ENCODE measurements at places on chromosomes 2 and 18.

GRCh38 chr2:168211664-168212163, 35.7 kb downstream of the STK39 start:
- no peak for DNase-seq

- no peak for DNase-seq
These were observed 562 bp downstream of the TWSG1 start for GRCh38 chr18:9334973-9335696.

GRCh38 chr2:25294573-25295462, 46.9 kb downstream of the DNMT3A start:
- DNase-seq = peak; percentile 52

GRCh38 chr2:45085487-45085886, 76.2 kb upstream of the SIX2 start:
- DNase-seq = no peak

- DNase-seq = no peak
These were observed 10.1 kb upstream of the CD226 start for GRCh38 chr18:69957747-69958146.

GRCh38 chr2:236661762-236662110, 92.1 kb downstream of the ACKR3 start:
- DNase-seq = no peak

- no peak for DNase-seq
These were observed 23.0 kb upstream of the TNP1 start for GRCh38 chr2:216882876-216883275.

DNA sequence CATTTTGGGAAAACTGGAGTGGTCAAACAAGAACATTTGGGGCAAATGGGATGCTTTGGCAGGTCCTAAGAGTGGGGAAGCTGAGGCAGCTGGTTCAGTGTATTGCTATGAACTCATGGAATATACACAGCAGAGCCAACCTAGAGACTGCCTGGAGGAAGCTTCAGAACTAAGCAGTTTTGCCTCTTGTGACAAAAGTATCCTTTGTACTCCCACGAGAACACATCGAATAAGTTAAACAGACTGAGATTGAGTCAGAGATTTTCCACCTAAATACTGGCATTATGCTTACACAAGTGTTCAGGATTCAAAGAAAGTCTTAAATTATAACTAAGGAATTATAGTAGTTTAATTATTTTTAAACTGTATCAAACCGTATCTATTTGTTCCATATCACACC, 5.2 kb upstream of the ARMC9 start:
- DNase-seq = no peak

GRCh38 chr2:98385050-98385699, 38.9 kb downstream of the CNGA3 start:
- DNase-seq = peak; percentile 79

DNA sequence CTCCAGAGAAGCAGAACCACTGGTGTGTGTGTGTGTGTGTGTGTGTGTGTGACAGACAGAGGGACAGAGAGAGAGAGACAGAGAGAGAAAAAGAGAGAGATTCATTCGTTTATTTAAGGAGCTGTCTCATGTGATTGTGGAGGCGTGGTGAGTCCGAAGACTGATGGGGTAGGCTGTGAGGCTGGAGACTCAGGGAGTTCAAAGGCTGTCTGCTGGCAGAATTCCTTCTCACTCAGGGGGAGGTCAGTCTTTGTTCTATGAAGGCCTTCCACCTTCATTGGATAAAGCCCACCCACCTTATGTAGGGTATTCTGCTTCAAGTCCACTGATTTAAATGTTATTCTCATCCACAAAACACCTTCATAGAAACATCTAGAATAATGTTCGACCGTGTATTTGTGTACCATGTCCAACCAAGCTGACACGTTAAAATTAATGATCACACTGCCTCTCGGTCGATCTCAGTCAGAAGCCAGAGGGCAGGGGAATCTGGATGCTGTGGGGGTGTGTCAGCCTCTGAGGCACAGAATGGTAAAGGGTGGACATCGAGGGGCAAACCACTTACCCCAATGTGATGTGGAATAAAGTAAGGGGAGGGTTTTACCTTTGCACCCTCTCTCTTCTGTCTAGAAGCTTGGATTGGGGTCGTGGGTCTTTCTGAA, 275.6 kb downstream of the SLC4A3 start:
- DNase-seq = no peak

DNA sequence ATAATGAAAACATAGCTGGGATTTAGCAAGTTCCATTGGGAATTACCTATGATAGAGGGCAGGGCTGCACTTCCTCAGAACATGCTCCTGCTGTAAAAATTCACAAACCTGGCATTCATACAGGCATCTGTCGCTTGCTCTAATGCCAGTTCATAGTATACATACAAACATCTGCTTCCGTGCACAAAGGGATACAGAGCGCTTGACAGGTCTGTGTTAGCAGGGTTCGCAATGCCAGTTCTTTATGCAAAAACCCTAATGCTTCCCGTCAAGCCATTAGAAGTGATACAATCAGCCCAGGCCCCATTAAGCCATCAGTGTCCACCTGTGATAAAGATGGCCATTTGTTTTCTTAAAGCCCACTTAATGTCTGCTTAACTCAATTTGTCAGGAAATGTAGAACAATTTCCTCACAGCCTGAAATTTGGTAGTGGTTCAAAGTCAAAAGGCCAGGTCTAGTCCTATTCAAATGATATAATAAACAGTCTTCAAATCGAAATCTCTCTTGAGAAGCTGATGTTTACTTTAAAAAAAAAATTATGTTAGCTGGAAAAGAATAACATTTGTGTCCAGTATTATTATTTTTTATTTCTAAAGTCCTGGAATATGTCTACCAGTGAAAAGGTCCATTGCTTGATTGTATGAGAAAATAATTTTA, 556.3 kb downstream of the ARHGAP15 start:
- peak; percentile 10 for DNase-seq

DNA sequence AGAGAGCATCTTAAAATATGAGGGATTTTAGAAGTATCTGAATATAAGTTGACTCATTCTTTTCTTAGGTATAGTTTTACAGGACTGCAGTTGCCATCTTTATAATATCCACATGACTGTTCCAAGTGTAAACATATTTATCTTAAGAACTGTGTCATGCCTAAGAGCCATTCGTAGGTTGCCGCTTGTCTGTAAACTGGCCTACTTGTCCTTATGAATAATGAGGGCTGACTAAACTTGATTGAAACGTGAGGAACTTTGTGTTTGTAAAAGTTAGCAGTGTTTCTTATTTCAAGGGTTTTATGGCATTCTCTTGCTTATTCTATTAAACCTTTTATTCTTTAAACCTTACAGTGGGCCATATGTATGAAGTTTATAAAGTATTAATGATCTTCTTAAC, 99.6 kb downstream of the MAP3K20 start:
- DNase-seq = peak; percentile 16

GRCh38 chr2:161316701-161317100, 8.5 kb downstream of the PSMD14 start:
- no peak for DNase-seq

- DNase-seq = no peak
These were observed 528.3 kb downstream of the CMPK2 start for GRCh38 chr2:6337472-6337820.

GRCh38 chr2:207260947-207261346, 95.2 kb upstream of the KLF7 start:
- DNase-seq = no peak

DNA sequence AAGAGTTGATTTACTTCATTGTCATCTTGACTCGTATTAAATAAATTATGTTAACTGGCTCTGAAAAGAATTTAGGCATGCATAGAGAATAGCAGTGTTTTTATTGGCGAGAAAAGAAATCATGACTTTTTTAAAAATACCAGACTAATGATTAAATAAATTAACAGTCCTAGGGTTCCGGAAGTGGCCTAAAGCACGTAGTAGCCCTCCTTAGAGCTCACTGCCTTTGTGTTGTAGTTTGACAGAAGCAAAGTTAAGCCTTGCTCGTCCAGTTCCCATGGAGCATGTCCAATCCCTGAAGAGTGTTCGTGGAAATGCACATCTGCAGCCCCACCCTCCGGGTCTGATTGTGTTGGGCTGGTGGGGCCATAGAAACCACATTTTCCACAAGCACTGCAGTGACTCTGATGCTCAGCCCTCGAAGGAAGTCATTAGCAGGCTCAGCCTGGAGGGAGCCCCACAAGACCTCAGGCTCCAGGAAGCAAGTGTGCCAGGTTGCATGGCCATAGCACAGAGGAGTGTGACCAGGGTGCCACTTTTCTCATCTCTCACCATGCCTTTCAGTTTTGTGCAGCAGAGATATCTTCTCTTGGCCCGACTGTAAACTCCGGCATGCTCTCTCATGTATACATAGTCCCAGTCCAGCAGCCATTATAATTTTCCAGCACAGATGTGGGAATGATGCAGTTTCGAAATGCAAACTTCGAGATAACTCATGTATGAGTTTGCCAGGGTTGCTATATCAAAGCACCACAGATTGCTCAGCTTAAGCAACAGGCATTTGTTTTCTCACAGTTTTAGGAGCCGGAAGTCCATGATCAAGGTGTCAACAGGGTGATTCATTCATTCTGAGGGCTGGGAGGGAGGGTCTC, 188.6 kb upstream of the SH3BP4 start:
- DNase-seq = no peak

DNA sequence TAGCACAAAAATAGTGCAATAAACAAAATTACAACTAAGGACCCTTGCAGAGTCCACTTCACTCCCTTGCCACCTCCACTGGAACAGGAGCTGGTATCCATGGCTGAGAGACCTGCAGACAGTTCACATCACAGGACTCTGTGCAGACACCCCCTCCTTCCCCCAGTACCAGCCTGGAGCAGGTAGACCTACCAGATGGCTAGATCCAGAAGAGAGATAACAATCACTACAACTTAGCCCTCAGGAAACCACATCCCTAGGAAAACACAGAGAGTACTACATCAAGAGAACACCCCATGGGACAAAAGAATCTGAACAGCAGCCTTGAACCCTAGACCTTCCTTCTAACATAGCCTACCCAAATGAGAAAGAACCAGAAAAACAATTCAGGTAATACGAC, 49.8 kb downstream of the FBXO15 start:
- no peak for DNase-seq

GRCh38 chr2:97354576-97354975, 235.1 kb downstream of the ANKRD36B start:
- DNase-seq = no peak

- no peak for DNase-seq
These were observed 79.0 kb downstream of the COLEC12 start for GRCh38 chr18:421247-422155.

DNA sequence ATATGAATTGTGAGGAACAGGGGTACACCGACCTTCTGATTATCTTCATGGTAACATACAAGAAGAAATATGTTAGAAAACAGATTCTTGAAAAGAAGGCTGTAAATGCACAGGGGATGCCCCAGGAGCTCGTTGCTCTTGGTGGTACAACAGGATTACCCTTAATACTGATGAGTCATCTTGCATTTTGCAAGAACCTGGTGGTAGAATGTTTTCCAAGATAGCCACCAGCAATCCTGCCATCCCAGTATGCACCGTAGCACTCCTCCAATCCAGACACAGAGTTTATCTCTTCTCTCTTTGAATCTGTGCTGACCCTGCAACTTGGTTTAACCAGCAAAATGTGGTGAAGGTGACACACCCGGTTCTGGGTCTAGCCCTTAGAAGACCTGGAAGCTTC, 238.3 kb downstream of the EN1 start:
- no peak for DNase-seq

- DNase-seq = no peak
These were observed 314.7 kb upstream of the GULP1 start for GRCh38 chr2:187976986-187977333.

- DNase-seq = no peak
These were observed 157.5 kb downstream of the RAPGEF4 start for GRCh38 chr2:172893111-172893510.

GRCh38 chr2:222241128-222241870, 57.5 kb downstream of the PAX3 start:
- DNase-seq = no peak

GRCh38 chr2:109479804-109480203, 134.0 kb downstream of the SEPTIN10 start:
- DNase-seq = no peak

GRCh38 chr18:29156531-29156930, 979.6 kb upstream of the CDH2 start:
- no peak for DNase-seq

DNA sequence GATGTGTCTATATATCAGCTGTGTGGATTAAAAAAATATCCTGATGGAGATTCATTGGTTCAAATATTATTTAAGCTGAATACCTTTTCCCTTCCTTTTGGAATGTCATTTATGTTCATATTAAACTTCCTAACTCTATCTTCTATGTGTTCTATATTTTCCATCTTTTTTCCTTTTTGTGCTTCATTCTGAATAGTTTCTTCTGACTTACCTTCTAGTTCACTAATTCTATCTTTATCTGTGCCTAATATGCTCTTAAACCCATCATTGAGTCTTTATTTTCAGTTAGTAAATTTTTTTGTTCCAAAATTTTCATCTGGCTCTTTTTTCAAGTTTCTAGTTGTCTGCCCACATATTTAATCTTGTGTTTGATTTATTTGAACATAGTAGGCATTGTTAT, 219.4 kb upstream of the STON1 start:
- no peak for DNase-seq

DNA sequence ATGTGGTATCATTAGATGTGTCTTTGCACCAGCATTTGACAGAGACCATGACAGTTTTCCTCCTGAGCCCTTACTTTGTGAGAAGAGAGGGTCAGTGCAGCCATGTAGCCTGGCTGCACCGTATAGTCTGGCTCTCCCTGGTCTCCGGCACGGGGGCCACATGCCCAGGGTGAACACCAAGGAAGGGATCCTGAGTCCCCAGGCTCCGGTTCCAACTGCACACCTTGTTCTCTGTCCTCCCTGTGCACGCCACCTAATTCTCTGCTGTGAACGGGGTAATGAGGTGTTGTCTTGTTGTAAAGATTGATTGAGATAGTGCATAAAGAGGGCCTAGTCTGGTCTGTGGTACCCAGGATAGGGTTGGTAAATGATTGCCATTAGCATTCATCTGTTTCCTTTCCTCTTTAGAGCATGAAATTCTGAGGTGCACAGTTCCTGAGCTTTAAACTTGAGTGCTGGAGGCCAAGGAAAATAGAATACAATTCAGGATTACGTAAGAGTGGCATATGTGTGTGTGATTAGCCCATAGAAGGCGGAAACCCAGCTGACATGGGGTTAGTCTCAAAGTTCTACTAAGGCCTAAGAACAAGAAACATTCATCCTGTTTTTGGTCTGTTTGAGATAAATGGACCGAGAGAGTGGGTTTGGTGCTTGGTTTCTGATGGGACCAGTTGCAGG, 55.5 kb downstream of the NCK2 start:
- peak; percentile 88 for DNase-seq

- no peak for DNase-seq
These were observed 23.4 kb downstream of the CDH2 start for GRCh38 chr18:28153485-28154065.

DNA sequence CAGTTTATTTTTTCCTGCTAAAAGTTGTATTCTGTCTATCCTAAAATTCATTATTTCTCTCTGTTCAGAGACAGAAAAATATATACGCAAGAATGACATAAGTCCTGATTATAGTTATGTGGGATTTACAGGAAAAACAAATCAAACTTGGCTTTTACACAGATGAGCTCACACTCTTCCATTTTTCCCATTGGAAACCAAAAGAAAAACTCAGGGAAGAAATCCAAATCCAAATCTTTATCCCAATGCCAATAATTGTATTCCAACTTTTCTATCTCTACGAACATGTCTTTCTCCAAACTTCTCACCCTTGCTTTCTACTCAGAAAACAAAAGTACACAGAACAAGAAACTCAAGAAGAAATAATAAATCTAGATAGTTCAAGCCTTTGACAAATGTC, 249.1 kb upstream of the TMEFF2 start:
- no peak for DNase-seq
